ENCODE measurements at places on chromosomes 5 and 9.

DNA sequence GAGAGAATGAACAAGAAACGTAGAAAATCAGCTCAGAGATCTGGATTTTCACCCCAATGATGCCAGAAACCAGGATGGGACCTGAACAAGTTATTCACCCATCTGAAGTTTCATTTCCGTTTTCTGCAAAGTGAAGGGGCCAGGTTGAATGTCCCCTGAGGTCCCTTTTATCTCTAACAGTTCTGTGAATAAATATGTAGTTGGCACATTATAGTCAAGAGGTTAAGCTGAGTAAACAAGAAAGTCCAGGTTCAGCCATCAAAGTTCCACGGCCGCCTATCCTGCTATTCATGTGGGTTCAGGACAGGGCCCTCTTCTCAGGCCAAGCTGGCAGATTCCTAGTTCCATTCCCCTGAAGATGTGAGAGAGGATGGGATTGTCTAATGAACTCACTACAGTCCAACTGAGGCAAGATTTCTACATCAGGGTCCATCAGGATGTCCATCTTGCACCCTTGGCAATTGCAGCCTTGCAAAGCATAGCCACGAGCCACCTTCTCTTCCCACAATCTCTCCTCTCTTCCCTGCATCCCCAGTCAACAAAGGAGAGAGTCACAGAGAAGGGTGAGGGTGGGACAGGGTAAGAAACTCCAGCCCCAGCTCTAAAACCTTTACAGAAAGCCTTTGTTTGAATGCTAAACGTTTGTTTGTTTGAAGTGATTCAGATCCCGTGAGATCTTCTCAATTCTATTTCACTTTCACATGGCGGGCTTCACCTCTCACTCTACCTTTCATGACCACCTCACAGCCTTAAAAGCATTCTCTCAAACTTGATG lies 311.0 kb downstream of the SLIT3 start:
- DNase-seq, result no peak

DNA sequence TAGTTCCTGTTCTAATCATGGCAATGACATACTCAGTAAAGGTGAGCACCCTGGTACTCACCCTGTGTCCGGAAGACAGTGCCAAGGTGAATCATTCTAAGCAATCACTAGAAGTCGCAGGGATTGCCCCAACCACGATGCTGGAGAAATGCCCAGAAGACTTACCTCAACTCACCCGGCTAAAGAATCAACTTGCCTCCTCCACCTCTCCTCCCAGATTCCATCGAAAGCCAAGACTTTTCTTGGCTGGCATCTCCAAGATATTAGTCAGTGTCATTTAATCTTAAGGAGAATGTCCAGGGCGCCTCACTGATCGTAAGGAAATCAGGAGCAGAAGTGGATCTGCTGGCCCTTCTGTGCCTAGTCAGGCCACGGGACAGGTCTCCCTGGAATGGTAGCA lies 204.9 kb downstream of the ERCC6L2 start:
- DNase-seq, result no peak

GRCh38 chr5:134072471-134073210 lies 41.8 kb upstream of the TCF7 start:
- no peak for DNase-seq

GRCh38 chr5:141635646-141636045 lies 1.0 kb downstream of the HDAC3 start:
- DNase-seq, result no peak

GRCh38 chr5:163789870-163790269 lies 284.5 kb downstream of the MAT2B start:
- DNase-seq, result no peak

DNA sequence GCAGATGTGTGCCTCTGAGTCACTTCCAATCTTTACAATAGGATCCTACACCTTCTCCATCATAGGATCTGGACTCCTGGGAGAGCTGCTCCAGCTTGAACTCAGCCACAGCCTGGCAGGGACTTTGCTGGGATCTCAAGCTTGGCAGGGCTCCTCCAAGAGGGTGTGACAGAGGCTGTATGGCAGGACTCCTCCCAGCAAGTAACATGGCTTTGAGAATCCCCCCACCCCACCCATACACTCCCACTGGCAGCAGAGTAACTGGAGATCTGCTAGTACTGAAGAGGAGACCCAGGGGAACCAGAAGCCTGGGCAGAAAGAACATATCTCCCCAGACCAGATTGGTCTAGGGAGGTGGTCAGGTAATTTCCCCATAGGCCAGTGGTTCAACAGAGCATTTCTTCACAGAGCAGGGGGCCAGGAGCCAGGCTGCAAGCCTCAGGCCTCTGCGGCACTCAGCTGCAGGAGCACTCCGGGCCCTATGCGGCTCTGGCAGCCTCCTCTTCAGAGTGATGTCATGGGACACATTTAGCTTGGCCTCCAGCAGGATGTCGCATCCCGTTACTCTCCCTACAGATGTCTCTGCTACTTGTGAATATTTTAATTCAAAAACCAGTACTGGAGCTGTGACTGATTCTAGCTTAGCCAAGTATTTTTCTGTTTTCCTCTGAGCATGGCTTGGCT lies 1.7 kb upstream of the ACSL6 start:
- DNase-seq, result peak; percentile 0

- no peak for DNase-seq
Observed at GRCh38 chr5:73118391-73118973, 1.9 kb upstream of the TMEM171 start.

- no peak for DNase-seq
Observed at GRCh38 chr5:168878135-168878745, 299.1 kb upstream of the PANK3 start.

GRCh38 chr5:127041571-127041970 lies 11.2 kb upstream of the MARCHF3 start:
- no peak for DNase-seq

DNA sequence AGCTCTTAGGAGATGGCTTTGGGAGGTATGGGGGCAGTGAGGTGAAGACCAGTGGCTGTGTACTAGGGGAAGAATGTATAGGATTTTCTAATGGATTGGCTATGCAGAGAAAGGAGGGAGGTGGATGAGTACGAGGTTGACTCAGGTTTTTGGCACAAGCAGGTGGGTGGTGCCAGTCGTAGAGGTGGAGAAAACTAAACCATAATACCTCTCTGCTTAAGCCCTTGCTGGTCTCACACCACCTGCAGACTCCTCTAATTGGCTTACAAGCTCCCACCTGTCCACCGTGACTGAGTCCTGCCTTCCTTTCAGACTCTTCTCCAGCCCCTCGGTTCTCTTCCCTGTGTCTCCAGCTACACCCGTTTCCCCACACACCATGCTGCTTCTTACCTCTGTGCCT lies 521.7 kb upstream of the CLINT1 start:
- no peak for DNase-seq

GRCh38 chr5:150692276-150692675 lies 8.6 kb downstream of the RBM22 start:
- no peak for DNase-seq

GRCh38 chr5:168836603-168837231 lies 257.5 kb upstream of the PANK3 start:
- DNase-seq, result no peak

DNA sequence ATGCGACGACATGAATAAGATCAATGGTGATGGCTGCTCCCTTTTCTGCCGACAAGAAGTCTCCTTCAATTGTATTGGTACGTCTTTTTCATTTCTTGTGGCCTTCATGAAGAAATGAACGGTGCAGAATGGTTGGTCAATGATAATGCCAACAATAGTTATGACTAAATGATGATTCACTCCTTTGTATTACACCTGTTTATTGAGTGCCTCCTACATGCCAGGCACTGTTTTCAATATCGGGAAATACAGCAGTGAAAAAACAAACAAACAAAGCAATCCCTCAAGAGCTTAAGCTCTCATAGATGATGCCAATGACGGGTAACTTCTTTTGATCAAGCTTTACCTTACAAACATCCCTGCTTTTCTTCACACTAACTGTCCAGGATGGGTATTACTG lies 117.7 kb downstream of the PAPPA start:
- no peak for DNase-seq

- no peak for DNase-seq
Observed at GRCh38 chr9:122374885-122375420, 4.1 kb downstream of the PTGS1 start.

GRCh38 chr5:163585206-163585605 lies 79.8 kb downstream of the MAT2B start:
- DNase-seq, result no peak

DNA sequence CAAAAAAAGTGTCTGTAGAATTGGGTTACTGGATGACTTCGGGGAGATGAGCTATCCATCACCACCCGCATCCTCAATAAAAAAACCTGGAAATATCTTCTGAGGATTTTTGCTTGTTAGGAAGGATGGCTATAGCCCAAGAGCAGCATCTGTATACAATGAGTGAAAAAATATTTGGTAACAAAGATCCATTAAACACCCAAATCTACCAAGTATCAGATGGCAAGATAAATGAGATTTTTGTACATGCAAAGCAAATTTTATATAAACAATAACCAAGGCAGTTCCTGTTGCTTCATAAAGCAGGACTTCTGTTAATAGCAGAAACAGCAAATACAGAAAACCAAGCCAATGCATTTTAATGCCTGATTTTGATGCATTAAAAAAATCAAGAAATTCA lies 166.6 kb downstream of the SLC28A3 start:
- no peak for DNase-seq
